ENCODE measurements at places on chromosomes 11 and 22.
A peak's percentile ranks its signal among the peaks of the same experiment; 100 is the strongest.

DNA sequence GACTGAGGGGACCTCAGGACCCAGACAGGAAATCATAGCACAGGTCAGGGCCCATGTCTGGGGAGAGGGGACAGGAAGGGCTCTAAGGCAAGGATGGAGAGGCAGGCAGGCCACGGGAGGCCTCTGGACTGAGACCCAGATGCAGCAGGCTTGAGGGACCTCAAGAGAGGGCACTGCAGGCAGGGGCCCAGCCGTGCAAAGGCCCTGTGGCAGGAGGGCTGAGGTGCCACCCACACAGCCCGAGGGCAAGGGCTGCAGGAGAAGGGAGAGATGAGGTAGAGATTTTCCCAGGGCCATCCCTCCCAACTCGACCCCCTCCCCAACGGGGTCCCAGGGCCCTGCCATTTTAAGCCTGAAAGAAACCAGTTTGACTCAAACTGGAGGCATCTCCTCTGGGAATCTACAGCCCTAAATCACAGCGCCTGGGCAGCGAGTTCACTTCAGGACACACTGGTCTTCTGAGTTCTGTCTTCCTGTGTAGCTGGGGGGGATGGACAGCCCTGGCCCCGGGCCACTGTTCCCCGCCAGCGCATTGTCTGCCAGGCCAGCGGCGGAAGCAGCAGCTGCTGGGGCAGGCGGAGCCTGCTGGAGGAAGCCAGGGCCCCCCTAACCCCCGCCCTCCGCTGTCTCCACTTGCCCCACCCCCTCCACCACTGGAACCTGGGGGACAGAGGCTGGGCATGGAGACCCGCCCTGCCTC lies 20.3 kb upstream of the WNT7B start:
- peak; percentile 62 for DNase-seq

- no peak for DNase-seq
Observed at GRCh38 chr11:77003963-77004362, 30.2 kb upstream of the B3GNT6 start.

DNA sequence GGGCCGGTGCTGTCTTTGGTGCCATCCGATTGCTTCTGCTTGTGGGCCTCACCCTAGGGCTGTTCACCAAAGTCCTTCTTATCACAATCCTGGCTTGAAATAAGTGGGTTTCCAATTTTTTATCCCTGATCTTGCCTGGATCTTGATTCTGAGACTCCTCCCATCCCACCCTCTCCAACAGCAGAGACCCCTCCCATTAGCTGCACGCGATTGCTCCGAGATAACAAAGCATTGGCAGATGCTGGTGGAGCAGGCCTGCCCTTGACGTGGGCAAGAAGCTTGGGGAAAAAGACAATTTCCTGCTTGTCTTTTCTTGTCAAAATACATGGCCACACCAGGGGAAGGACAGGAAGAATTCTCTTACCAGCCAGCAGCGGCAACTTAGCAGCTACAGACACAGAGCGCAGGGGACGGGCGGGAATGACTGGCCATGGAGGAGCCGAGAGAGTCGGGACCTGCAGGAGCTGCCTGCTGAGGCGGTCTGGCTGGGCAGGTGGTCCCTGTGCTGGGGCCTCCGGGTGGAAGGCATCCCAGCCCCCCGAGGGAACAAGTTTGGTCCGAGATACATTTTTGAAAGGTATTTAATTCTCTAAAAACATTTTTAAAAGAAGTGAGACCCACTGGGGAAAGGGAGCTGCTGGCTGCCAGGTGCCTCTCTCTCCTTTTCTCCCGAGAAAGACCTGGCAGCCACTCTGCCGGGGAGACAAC lies 9.7 kb upstream of the BID start:
- DNase-seq: no peak

GRCh38 chr11:15048616-15049015 lies 24.8 kb upstream of the CALCB start:
- DNase-seq: no peak

GRCh38 chr22:44364751-44365130 lies 52.0 kb upstream of the SHISAL1 start:
- DNase-seq: no peak

DNA sequence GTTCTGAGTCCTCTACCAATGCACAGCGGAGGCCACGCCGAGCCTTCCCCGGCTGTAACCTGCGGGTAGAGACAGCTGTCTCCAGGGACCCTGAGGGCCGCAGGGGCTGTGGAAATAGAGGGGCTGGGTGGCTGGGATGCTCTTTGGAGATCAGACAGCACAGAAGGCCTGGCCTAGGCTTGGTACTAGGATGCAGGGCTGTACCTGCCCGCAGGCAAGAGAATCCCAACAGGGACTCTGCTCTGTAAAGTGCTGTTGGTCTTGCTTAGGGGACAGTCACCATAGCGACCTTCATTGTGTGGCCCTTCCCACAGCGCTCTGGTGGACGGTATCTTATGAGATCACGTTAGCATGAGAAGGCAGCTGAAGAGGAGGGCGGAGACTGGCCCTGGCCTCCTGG lies 11.3 kb upstream of the KCNJ5 start:
- DNase-seq: no peak

DNA sequence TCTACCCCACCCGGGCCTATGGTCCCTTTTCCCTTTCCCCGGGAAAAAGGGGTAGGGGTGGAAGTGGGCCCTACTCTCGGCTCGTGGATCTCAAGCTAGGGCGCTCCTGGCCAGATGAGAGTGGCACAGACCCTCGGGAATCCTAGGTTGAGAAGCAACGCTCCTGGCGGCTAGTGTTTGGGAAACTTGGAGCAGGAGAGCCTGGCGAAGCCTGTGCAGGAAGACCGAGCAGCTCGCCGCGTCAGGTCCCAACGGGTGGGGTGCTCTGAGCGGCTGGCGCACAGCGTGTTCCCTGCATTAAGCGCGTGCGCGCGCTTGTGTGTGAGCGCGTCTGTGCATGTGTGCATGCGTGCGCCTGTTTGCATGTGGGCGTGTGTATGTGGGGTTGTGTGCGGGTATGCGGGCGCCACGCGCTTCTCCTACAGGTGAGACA lies 7.1 kb upstream of the FLI1 start:
- no peak for DNase-seq
